IPS-NIHi11 (cell line): ENCODE measurements at places on chromosomes 7 and 10.

GRCh38 chr7:116805100-116805544 lies 57.3 kb upstream of the CAPZA2 start:
- DNase-seq: no peak

DNA sequence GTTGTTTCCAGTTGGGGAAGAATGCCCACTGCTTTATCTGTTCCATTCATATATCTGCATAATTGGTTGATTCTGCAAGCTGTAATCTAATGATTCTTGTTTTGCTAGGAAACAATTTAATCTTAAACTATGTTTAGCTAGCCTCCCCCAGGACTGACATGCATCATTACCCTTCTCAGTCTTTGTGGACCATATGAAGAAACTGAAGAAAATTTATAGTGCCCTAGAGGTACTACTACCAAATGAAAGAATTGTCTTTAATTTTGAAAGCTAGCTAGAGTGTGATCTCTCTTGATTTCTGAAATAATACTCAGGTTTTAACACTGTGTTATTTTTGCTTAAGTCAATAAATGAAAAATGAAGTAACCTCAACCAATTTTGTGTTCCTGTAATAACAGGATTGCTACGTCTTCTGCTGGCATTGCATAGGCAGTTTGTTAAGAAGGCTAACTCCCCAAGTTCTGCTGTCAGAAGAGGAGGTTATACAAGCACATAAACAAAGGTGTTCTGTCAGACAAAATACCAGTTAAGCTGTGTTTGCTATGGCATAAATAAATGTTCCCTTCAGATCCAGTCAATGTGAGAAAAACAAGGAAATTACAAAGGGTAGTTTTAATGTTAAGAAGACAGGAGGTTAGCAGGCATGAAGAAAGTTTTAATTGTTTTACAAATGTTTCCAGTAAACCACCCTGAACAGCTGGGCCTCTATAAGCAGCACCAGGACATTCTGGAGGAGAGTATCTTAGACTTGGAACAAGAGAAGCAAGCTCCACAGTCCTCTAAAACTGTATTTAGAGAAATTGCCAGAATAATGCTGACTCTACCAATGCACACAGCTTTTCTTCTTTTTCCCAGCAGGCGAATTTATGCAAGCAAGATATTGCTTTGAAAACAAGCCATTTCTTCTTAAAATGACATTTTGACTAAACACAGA lies 90.3 kb upstream of the CTTNBP2 start:
- no peak for DNase-seq

DNA sequence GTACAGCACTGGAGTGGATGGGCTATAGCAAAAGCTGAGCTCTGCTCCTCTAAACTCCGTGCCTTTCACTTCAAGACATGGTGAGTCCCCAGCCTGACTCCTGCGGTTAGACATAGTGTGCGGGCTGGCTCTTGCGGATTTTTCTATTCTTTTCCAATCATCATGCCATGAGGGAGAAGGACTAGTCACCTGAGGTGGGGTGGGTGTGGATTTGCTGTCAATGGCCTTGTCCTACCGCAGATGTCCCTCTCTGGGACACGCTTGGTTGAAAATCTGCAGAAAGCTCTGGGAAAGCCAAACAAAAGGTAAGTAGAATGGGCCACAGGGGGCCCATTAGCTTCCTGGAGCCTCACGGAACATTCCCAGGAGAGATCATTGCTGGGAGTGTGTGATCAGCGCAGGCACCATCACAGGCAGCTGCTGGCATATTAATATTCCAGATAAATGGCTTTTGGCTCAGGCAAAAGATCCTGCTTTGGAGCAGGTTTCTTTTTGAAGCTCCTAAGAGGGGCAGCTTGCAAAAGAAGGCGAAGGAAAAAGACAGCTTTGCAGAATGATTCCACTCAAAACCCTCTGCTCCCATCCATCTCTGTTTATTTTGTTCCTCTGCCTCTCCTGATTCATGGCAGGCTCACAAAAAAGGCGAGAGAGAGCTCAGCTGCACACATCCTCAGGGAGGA lies 509.0 kb upstream of the ZMIZ1 start:
- DNase-seq: peak; percentile 35

- DNase-seq: no peak
Measured at GRCh38 chr7:101940830-101941229, 123.4 kb downstream of the CUX1 start.

GRCh38 chr10:5904227-5904626 lies 14.2 kb downstream of the FBH1 start:
- DNase-seq: no peak

DNA sequence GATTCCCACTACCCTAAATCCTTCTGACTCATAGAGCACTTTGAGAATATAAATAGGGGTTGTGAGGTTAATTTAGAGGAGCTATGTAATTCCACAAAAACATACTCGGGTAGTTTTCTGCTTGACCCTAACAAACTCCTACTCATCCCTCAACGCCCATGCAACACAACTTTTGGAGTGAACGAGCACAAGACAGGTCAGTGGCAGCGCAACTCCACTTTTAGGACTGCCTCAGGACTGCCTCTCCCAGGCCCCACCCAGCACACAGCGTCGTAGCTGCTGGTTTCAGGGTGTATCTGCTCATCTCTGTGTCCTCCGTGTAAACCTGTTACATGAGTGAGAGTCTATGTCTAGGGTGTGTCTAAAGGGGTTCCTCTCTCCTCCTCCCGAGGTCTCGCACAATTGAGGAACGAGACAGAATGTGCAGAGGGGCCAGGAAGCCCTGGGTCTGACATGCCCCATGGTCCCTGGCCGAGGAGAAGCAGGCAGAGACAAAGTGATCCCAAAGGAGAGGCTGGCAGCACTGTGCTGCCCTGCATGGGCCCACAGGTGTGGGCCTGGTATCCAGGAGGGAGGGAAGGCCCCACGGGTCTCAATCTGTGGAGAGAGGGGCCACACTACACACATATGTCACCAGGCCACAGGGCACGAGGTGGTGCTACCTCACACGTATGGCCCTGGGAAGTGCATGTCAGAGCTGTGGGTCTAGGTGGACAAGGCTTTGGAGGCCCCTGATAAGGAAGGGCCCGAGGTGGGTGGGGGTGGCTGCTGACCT lies 45.5 kb downstream of the CAMK2B start:
- no peak for DNase-seq

- no peak for DNase-seq
Measured at GRCh38 chr10:98953251-98953650, 282.4 kb downstream of the HPSE2 start.

- DNase-seq: peak; percentile 81
Measured at GRCh38 chr10:102352066-102352715, 43.3 kb upstream of the NFKB2 start.

- no peak for DNase-seq
Measured at GRCh38 chr10:46097576-46098317, 51.7 kb upstream of the MSMB start.

DNA sequence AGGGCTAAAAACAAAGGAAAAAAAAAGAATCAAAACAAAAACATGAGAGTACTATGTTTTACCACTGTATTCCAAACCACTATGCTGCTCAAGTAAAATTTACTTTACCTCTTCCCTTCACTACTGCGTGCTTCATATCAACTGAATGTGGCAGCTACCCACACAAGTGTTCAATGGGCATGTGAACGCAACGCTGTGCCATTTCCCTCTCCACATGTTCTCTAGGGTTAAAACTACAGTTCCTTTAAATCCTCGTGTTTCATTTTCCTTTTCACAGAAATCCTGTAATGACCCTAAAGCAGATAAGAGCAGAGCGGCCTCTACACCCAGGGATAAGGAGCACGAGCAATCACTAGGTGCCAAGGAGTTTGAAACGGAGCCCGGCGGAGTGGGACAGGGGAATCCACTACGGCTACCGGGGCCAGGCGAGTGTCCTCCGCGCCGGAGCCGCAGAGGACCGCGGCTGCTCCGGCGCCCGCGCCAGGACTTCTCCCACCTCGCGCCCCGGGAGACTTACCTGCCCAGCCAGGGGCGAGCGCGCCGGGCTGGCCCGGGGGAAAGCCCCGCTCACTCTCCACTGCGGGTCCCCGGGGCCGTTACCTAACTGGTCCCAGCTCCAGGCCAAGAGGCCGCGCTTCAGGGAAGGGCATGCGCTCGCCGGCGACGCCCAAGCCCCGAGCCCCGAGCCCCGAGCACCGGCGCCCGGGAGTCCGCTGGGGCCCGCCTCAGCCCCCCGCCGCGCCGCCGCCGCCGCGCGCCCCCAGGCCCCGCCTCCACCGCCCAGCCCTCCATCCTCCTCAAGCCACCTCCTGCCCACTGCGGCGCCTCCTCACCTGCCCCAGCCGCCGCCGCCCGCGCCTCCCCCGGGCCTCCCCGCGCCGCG lies 711 bp downstream of the NAMPT start:
- DNase-seq: peak; percentile 66

- DNase-seq: no peak
Measured at GRCh38 chr10:114933588-114933987, 4.4 kb upstream of the TRUB1 start.

DNA sequence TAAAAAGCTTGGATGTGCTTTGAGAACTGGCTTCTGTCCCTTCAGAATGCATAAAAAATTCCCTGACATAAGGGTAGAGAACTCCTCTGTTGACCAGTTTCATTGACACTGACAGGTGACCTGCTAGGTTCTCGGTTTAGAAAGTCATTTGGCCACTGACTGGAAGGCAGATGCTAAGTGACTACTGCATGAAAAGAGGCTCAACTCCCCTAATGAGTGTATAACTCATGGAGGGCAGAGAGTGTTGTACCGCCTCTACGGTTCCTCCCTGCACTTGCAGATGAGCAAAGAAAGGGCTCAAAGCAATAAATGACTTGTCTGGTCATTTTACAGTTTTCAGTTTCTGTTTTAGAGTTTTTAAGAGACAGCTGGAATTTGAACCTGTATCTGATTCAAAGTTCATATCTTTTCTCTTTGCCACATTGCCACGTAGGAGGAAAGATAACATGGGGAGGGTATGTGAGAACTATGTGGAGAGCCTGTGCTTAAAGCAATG lies 2.9 kb upstream of the FGL2 start:
- DNase-seq: no peak

DNA sequence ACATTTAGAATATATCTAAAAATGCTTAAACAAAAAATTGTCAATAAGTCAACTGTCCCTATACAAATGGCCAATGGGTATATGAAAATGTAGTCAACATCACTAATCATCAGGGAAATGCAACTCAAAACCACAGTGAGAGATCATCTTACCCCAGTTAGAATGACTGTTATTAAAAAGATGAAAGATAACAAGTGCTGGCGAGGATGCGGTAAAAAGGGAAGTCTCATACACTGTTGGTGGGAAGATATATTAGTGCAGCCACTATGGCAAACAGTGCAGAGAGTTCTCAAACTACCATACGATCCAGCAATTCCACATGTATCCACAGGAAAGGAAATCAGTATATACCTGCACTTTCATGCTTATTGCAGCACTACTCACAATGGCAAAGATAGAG lies 48.6 kb upstream of the APBB1IP start:
- no peak for DNase-seq
